ENCODE measurements at places on chromosomes 3 and 15.

DNA sequence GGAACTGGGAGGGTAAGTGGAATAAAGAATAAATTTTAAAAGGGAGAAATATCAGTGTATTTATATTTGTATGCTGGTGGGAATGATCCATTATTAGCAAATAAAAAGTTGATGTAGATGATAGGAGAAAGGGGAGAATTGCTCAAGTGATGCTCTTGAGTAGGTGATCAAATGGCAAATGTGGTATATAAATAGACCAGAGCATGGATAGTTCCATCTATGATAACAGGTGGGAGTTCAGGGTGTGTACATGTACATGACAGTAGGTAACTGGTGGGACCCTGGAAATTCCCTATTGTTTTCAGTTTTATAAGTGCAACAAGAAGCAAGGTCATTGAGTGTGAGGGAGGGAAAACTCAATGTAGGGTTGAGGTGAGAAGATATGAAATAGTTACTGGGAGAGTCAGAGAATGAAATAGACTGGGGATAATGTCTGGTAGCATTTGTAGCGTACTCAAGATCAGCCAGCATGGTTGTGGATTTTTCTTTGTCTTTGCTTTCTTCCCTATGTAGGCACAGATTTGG, 31.3 kb upstream of the EBLN2 start:
- DNase-seq: no peak

GRCh38 chr3:197599089-197599765, 43.5 kb upstream of the BDH1 start:
- DNase-seq: peak; percentile 77

DNA sequence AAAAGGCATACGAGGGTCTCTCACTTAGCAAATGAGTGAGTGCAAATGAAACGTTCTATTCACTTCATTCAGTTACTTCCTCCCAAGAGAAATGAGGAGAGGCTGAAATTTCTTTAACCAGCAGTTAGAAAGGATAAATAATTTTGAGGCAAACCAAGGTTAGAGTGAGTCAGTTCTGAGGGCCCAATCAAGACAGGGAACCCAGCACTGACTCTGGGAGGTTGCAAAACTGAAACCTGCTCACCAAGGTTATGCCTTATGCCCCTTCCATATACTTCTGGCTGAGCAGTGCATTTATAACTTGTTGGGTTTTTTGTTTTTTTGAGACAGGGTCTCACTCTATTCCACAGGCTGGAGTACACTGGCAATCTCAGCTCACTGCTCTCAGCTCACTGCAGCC, 4.5 kb upstream of the RPSA start:
- DNase-seq: no peak

GRCh38 chr15:100105101-100105500, 236.7 kb downstream of the ADAMTS17 start:
- DNase-seq: no peak
